Stromal cell of bone marrow (primary cell): ENCODE measurements at places on chromosomes 5 and 9.

- DNase-seq, result no peak
Observed at GRCh38 chr5:167448376-167448775, 843.1 kb upstream of the WWC1 start.

DNA sequence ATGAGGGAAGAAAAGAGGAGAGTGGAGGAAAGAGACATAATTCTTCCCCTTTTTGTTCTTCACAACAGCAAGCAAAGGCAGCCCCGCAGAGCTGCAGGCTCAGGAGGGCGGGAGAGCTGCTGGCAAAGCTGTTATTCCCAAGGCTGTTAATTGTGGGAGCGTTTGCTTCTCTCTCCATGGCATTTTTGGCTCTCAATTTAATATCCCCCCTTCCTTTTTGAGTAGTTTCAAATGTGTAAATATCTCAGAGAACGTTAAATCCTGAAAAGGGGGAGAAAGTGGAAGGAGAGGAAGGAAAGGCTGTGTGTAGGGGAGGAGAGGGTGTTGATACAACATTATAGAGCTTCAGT is 165.7 kb downstream of the NSG2 start:
- DNase-seq, result no peak

DNA sequence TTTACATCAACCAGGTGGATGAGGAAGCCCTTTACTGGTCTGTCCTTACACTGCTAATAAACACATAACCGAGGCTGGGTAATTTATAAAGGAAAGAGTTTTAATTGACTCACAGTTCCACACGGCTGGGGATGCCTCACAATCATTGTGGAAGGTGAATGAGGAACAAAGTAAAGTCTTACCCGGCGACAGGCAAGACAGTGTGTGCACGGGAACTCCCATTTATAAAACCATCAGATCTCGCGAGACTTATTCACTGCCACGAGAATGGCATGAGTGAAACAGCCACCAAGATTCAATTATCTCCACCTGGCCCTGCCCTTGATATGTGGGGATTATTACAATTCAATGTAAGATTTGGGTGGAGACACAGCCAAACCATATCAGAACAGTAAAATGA is 67.3 kb upstream of the GRAMD2B start:
- no peak for DNase-seq

DNA sequence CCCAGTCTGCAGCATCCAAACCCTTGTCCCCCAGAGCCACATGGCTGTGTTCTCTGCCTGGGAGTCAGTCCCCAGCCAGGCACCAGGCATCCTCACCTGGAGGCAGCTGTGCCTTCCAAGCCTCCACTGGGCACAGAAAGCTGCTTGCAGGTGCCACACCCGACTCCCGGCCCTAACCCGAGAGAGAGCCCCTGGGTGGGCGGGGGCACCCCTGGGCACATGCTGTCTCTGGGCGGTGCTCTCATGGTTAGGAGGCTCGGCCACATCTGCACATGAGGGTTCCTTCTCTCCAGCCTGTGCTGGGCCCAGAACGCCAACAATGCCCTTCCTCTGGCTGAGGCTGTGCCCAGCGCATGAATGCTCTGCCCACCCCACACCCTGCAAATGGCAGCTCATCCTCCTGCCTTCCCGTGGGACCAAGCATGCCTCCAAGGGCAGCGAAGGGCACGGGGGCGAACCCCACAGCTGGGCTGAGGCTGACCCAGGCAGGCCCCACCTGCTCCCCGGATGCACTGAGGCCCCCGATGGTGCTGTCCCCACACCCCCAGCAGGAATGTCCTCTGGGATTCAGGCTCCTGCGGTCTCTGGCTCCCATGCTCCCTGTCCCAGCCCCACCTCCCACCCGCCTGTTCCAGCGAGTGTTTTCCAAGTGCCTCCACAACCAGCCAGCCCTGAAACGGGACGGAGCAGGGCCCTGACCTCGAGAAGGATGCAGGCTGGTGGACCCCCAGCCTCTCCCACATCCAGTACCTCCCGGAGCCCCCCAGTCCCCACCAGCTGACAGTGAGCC is 22.5 kb upstream of the CAMSAP1 start:
- no peak for DNase-seq

DNA sequence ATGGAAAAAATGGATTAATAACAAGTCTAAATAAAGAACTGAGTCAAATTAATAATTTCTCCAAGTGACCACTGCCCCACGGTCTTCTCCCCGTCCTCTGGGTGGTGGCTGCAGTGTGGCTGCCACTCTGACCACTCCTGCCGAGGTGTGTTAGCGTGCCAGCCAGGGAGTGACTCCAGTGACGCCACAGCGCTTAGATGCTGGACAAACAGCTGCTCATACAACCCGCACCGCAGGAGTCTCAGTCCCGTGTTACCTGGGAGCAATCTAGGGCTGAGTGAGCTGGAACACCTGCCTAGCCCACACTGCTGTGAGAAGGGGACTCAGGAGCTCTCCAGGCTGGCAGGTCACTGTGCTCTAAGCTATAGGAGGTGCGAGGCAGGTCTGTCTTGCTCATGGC is 10.2 kb downstream of the MAPK9 start:
- no peak for DNase-seq

DNA sequence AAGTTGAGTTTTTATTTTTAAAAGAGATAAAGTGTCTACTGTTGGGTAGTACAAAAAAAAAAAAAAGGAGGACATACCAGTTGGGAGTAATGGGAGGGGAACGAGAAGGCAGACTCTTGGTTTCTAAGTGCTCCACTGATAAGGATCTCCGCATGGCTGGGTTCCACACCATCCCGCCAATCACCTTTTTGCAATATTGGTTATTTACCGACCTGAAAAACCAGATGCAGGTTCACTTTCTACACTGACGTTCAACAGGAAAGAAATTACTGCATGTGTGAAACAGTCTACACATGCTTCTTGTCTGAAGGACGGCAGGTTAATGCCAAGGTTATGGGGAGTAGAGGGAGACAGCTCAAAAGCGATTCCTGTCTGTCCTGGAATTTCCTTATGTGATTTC is 75.5 kb downstream of the PTPN3 start:
- DNase-seq, result no peak

- no peak for DNase-seq
Observed at GRCh38 chr5:1663186-1663585, 136.5 kb downstream of the MRPL36 start.

- peak; percentile 36 for DNase-seq
Observed at GRCh38 chr9:13110766-13111417, 168.6 kb downstream of the MPDZ start.

- peak; percentile 28 for DNase-seq
Observed at GRCh38 chr5:115641948-115642347, 16.1 kb upstream of the TMED7 start.

GRCh38 chr5:6574111-6574510 is 58.7 kb downstream of the NSUN2 start:
- no peak for DNase-seq

DNA sequence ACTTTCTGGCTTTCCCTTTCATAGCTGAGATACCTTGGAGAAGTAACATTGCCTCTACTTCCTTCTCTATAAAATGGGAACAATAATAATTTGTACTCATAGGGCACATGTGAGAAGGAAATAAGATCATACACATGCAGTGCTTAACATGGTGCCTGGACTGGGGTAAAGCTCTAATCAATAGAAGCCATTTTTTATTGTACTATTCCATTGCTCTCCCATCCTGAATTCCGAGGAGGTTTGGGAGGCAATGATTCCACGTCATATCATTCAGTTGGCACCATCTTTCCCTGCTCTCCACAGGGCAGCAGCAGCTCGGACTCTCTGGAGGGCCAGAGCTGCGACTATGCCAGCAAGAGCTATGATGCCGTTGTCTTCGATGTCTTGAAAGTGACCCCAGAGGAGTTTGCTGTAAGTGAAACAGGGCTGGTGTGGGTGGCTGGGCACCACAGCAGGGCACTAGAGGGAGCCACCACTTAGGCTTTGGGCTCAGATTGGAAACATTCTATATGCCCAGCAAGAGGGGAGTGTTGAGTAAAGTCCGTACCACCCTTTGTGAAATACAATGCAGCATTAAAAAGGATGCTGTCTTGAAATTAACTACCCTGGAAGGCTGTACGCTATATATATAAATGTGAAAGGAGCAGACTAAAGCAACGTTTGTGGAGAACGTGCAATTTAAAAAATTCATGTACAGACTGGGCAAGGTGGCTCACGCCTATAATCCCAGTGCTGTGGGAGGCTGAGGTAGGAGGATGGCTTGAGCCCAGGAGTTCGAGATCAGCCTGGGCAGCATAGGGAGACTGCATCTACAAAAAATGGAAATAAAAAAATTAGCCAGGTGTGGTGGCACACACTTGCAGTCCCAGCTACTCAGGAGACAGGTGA is 51.2 kb downstream of the RALGPS1 start:
- peak; percentile 32 for DNase-seq

GRCh38 chr9:121598167-121598964 is 53.1 kb upstream of the DAB2IP start:
- DNase-seq, result peak; percentile 20

GRCh38 chr9:94870465-94870792 is 143.9 kb downstream of the AOPEP start:
- no peak for DNase-seq

GRCh38 chr9:32701321-32702022 is 66.0 kb upstream of the TAF1L start:
- peak; percentile 10 for DNase-seq

- no peak for DNase-seq
Observed at GRCh38 chr5:112709416-112709815, 28.3 kb upstream of the APC start.
